ENCODE measurements at places on chromosomes 2 and 18. TPM values are rescaled to one million over a fixed set of nuclear protein-coding genes. Genes with fewer than 3 reads are reported as not detected.
A peak's percentile ranks its signal among the peaks of the same experiment; 100 is the strongest.

The GNLY gene
- 44.7 TPM for total RNA-seq

The DUSP19 gene
- total RNA-seq, result 2.0 TPM

- no peak overlapping the region for H3K4me3 ChIP-seq
- H3K4me1 ChIP-seq, result no peaks in the 10 kb centered on the region
- DNase-seq, result no peak
These were observed 1012.7 kb downstream of the TDRD15 start for GRCh38 chr2:22136446-22136845.

GRCh38 chr2:177812713-177813396 is 259.7 kb downstream of the PDE11A start:
- H3K27ac ChIP-seq, result no peak overlapping the region
- no peak for DNase-seq
- no peaks in the 10 kb centered on the region for H3K27me3 ChIP-seq
- H3K36me3 ChIP-seq, result no peaks in the 10 kb centered on the region
- no peaks in the 10 kb centered on the region for H3K4me1 ChIP-seq

DNA sequence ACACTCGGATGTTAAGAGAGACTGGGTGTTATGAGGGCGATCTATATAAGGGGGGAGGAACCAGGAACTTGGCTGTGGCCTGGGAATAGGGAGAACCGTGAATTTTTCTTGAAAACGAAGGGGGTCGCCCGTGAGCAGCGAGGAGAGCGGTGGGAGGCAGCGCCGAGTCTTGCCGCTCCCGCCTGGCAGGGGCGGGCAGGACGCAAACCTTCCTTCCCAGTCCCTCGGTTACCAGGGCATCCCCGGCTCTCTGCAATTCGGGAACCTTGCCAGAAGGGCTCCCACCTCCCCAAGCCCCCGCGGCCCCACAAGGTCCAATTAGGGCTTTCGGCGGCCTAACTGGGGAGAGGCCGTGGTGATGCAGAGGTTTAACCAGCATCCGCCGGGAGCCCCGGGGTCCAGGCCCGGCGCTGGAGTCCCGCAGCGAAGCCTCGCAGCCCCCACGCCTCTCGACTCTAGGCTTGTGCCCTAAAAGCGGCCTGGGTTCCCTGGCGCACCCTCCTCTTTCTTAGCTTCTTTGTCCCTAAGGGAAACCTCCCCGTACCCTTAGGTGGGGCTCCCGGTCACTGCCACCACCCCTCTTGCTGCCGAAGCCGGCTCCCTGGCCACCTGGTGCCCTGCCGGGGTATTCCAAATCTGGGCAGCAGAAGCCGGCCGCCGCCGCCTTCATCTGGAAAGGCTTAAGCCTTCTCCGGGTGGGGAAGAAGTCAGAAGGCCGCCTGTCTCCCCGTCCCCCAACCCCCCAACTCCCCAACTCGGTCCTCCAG is 680 bp upstream of the FHOD3 start:
- peaks cover 15% of the 10 kb centered on the region for H3K4me1 ChIP-seq
- no peak for DNase-seq
- peak overlapping the region; percentile 6 for H3K4me3 ChIP-seq
- H3K27me3 ChIP-seq, result peaks cover 26% of the 10 kb centered on the region

GRCh38 chr18:73110307-73110706 is 242.5 kb upstream of the NETO1 start:
- no peaks in the 10 kb centered on the region for H3K4me1 ChIP-seq
- H3K27me3 ChIP-seq, result no peaks in the 10 kb centered on the region
- no peak for DNase-seq
- H3K36me3 ChIP-seq, result no peaks in the 10 kb centered on the region
- no peak overlapping the region for H3K27ac ChIP-seq

DNA sequence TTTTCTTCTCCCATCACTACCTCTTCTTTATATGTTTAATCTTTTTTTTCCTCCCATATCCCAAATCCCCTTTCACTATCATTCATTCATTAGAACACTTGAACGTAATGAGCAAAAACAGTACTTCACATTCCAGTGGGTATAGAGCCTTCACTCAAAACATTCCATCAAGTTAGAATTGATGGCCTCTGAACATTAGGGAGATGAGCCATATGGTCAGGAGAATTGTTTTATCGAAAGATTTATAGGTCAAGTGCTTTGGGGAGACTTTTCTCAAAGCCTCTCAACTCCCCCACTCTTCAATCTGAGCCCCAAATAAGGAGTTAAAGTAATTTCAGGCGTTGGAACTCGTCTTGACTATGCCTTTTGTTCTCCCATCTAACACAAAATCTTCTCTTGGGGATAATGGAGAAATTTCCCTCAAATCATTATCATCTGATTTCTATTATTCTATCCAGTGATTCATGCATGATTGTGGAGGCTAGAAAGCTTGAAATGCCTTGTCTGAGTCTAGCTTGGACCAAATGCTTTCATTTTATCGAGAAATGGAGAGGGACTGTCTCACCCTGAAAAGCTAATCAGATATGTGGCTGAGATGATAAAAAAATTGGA is 79.2 kb downstream of the KIAA2012 start:
- no peaks in the 10 kb centered on the region for H3K27me3 ChIP-seq
- no peaks in the 10 kb centered on the region for H3K4me1 ChIP-seq
- H3K36me3 ChIP-seq, result no peaks in the 10 kb centered on the region
- no peak overlapping the region for H3K4me3 ChIP-seq

DNA sequence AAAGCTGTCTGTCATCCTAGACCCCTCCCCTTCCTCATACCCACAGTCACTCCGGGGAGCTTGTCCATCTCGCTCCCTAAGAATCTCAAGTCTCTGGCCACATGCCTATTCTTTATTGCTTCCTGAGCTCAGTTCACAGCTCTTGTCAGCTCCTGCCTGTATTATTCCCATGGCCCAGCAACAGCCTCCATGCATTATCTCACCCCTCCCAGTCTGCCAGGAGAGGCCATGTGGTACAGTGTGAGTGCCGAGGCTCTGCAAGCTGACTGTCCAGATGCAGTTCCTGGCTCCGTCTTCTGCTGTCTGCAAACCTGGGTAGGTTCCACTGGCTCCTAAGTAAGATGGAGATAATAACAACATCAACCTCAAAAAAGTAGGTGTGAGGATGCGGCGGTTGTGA is 79.7 kb downstream of the MRPS9 start:
- no peaks in the 10 kb centered on the region for H3K36me3 ChIP-seq
- no peak for DNase-seq
- no peaks in the 10 kb centered on the region for H3K4me1 ChIP-seq
- no peak overlapping the region for H3K4me3 ChIP-seq
- no peaks in the 10 kb centered on the region for H3K27me3 ChIP-seq

DNA sequence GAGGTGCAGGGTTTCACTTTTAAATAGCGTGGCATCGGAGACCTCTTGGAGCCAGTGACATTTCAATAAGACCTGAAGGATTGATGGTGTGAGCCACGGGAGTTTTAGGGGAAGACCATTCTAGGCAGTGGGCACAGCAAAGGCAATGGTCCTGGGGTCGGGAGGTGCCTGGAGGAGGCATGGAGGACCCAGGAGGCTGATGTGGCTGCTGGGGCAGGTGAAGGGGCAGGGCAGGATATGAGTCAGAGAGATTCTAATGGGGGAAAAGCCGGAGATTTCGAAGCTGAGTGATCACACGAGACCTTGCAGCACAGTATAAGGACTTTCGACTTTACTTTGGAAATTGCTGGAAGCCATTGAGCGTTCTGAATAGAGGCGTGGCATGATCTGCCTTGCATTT is 79.6 kb upstream of the KCNE4 start:
- no peaks in the 10 kb centered on the region for H3K36me3 ChIP-seq
- no peak overlapping the region for H3K27ac ChIP-seq
- no peaks in the 10 kb centered on the region for H3K27me3 ChIP-seq
- DNase-seq, result no peak

- no peak overlapping the region for H3K27ac ChIP-seq
- no peak overlapping the region for H3K4me3 ChIP-seq
- no peaks in the 10 kb centered on the region for H3K27me3 ChIP-seq
- peak; percentile 30 for DNase-seq
- no peaks in the 10 kb centered on the region for H3K36me3 ChIP-seq
These were observed 185.0 kb downstream of the ANAPC1 start for GRCh38 chr2:111698743-111699554.

DNA sequence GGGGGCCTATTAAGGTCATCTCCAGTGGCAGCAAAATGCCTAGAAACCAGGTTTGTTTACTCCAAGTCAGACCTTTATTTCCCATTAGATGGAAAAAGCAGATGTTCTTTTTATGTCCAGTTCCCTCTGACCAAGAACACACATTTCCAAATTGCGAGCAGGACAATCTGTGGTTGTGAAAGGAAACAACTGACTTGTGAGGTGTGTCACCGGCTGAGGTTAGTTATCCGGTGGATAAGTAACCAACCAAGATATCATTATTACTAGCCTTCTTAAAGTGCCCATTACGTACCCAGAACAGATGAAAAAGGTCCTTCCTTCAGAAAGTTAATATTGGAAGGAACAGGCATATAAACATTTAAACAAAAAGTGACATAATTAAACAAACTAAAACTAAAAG is 112.9 kb downstream of the THADA start:
- no peaks in the 10 kb centered on the region for H3K4me1 ChIP-seq
- H3K4me3 ChIP-seq, result no peak overlapping the region
- DNase-seq, result no peak
- no peak overlapping the region for H3K27ac ChIP-seq
- H3K27me3 ChIP-seq, result no peaks in the 10 kb centered on the region

DNA sequence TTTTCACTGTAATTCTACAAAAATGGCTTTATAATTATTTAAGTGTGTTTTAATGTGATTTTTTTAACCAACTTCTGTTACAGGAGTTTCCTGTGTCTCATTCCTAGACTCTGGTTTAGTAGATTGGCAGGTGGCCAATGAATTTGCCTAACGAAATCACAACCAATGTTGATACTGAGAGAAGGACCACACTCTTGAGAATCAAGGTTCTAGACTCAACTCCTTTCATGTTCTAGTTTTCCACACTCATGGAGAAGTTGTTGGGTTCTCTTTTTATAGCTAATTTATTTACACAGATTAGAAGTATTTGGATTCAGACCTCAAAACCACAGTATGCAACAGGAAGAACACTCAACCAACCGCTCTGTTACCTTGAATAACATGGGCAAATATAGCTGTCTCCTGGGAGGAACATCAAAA is 22.6 kb upstream of the USP34 start:
- H3K4me3 ChIP-seq, result no peak overlapping the region
- H3K4me1 ChIP-seq, result peaks cover 5% of the 10 kb centered on the region
- H3K36me3 ChIP-seq, result peaks cover 81% of the 10 kb centered on the region
- no peaks in the 10 kb centered on the region for H3K27me3 ChIP-seq
- DNase-seq, result peak; percentile 2
- peak overlapping the region; percentile 26 for H3K27ac ChIP-seq

GRCh38 chr2:231113489-231113888 is 11.4 kb downstream of the HTR2B start:
- H3K27me3 ChIP-seq, result no peaks in the 10 kb centered on the region
- no peaks in the 10 kb centered on the region for H3K4me1 ChIP-seq
- H3K36me3 ChIP-seq, result peaks cover 3% of the 10 kb centered on the region

DNA sequence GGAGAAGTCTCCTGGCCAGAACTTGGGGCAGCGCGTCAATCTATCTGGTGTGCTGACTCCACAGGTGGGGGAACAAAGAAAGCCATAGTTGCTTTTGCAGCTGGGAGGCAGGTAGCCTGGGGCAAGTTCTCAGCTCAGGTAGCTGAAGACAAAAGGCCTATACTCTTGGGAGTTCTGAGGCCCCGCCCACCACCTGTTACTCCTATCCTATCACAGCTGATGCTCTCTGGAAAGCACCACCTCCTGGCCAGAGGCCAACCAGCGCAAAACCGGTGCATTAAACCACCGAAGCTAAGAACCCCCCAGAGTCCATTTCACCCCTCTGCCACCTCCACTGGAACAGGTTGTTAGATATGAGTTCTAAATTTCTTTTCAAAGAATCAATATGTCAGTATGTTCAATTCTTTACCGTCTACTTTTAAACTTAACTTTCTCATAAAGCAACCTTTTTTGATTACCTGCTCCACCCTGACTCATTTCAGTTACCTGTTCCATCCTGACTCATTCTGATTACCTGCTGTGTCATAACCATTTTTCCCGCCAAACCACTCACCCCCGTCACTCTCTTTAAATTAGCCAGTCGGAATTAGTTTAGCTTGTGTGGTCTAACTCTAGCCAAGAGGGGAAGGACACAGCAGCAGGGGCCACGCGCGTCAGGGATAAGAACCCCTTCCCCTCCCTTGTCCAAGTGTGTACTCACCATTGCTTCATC is 43.4 kb downstream of the UPP2 start:
- no peak overlapping the region for H3K27ac ChIP-seq
- no peak overlapping the region for H3K4me3 ChIP-seq
- DNase-seq, result no peak
- H3K4me1 ChIP-seq, result no peaks in the 10 kb centered on the region

DNA sequence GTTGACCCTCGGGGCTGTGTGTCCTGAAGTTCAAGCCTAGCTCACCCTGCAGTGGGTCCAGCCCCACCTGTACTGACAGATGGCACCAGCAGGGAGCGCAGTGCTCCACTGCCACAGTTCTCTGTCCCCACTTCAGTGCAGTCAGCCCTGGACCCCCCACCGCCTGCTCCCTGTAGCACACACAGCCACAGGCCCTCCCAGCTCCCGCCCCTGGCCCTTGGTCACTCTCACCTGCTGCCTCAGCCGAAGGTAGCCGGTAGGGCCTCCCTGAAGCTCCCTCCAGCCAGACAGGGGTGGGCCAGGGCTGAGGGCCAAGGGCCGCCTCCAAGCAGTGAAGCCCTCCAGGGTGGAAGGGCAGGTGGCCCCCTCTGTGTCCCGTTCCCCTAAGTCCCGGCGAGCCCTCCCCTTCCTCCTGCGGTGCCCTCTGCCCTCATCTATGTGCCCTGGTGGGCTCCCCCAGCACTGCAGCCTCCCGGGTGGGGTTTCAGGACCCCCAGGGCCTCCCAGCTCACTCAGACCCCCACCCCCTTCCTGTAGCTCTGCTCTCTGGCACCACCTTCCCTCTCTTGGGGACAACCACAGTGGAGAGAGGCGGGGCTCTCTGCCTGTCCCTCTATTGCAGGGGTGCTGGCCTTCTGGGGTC is 10.8 kb upstream of the ALPP start:
- no peaks in the 10 kb centered on the region for H3K36me3 ChIP-seq
- H3K27me3 ChIP-seq, result no peaks in the 10 kb centered on the region
